Cerebellar cortex (tissue), 1 donor: ENCODE measurements at places on chromosomes 7 and 10.

DNA sequence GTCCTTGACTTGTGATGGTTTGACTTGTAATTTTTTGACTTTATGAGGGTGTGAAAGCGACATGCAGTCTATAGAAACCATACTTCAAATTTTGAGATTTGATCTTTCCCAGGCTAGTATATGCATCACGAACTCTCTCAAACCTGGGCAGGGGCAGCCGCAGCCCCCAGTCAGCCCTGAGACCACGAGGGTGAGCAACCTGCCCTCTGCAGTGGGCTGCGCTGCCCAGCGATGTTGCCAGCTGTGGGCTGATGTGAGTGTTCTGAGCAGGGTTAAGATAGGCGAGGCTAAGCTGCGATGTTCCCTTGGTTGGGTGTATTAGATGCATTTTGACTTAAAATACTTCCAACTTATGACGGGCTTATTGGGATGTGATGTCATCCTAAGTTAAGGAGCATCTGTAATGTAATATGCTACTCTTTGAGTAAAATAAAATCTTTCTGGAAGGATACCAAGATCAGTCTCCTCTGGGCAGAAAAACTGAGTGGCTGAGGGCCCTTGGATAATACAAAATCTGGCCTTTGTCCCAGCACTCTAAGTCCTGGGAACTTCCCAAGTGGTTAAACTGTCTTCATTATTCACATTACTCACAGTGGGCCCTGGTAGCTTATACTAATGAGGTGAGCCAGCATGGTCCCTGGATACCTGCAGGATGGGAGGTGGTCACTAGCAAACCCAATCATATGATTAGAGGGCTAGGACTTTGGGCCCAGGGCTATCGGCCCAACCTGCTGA is 28.4 kb upstream of the CNPY1 start:
- DNase-seq, result no peak

- no peak for DNase-seq
Measured at GRCh38 chr10:110966146-110966545, 46.7 kb downstream of the SHOC2 start.

DNA sequence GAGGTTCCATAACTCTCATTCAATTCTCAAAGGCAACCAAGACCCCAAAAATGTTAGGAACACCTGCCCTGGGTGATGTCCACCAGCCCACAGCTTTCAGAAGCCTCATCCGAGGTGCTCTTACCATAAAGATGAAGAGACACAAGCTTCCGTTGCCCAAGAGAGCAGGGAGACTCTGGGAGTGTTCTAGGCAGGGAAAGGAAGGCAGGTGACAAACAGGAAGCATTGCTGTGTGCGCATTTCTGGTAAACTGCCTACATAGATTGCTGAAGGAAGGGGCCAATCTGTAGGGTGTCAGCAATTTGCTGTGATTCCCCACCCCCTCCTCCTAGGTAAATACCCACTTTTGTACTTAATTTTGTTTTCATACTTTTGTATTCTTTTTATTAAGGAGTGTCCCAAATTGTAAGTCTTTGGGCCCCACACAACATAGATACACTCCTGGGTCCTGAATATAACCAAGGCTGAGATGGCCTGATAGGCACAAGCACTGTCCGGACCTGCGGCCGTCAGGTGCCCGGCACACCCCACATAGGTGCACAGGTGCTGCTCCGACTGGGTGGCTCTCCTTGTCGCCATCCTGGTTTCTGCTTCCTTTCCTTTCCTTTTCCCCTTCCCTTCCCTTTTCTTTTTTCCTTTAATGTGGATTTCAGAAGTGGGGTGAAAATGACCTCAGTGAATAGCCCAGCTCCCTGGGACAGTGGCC is 51.4 kb upstream of the SMNDC1 start:
- no peak for DNase-seq

GRCh38 chr10:67780759-67781538 is 57.0 kb downstream of the DNAJC12 start:
- DNase-seq, result peak; percentile 73

DNA sequence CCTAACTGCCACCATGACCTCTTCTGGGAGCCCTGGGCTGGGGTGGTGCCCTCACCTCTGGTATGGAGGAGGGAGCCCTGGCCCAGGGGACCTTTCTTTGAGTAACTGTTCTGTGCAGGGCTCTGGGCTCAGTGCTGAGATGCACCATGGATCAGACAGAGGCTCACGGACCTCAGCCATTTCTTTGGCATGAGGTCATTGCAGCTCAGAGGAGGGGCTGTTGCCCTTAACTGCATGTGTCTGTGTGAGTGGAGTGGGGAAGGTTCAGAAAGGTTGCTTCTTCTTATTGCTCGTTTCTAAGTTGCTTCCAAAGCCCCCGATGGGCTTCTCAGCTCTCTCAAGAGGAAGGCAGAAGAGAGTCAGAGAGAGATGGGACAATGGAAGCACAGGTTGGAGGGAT is 233.9 kb downstream of the RPS24 start:
- DNase-seq, result no peak

DNA sequence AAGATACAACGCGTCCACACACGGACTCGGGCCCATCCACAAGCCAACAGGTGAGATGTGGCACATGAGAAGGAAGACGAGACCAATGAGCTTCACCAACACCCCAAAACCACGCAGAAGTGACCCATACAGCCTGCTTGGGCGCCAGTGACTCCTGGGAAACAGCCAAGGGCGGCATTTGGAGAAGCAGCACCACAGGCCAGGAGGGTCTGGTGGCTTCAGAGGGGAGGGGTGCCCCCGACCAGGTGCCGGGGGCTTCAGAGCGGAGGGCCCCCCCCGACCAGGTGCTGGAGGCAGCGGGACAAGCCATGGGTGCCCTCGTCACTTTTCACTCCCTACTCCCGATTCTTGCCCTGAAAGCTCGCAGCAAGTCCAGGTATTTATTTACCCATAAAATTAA is 140.1 kb downstream of the DIP2C start:
- no peak for DNase-seq

GRCh38 chr7:128201690-128202085 is 39.4 kb upstream of the LEP start:
- no peak for DNase-seq

DNA sequence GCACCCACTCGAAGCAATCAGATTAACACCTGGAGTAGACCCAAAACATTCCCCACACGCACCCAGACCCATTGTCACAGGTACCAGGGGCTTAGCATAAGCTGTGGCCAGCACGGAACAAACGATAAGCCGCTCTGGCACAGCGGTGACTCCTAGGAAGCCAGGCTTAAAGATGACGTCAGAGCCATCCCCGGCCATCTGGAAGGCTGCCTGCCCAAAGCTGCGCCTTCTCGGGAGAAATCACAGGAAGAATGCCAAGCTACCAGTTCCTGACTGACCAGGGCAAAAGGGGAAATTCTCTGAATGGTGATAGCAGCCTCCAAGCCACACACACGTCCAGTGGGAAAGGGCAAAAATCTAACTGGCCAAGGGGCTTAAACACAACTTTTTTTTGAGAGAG is 13.0 kb upstream of the WIPI2 start:
- peak; percentile 78 for DNase-seq

GRCh38 chr10:87930934-87931835 is 67.8 kb downstream of the PTEN start:
- DNase-seq, result no peak

DNA sequence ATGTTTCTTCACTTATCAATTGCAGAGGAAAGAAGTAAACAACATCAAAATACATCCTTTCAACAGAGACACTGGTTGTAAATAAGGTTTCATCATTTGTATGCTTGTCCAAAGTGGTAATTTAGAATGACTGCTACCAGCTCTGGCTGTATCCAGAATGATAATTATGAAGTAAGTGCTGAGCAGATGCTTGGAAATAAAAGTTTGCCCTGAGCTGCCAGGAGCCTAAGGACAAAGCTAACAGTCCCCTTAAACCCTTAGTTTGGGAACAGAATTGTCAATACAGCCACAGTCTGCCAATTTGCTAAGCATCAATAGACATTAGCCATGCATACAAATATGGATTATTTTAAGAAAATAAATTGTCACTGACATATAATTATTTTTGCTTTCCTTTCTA is 147.0 kb upstream of the SLC13A1 start:
- peak; percentile 29 for DNase-seq

- DNase-seq, result no peak
Measured at GRCh38 chr10:66958466-66958865, 32.6 kb downstream of the LRRTM3 start.
